ENCODE measurements at places on chromosomes 13 and 19.

GRCh38 chr13:41398494-41399170 is 58.7 kb upstream of the RGCC start:
- no peak for DNase-seq

- peak; percentile 89 for DNase-seq
These were observed 57.1 kb downstream of the ALOX5AP start for GRCh38 chr13:30792285-30793000.

- DNase-seq, result no peak
These were observed 19.1 kb downstream of the CEBPG start for GRCh38 chr19:33392341-33393285.

DNA sequence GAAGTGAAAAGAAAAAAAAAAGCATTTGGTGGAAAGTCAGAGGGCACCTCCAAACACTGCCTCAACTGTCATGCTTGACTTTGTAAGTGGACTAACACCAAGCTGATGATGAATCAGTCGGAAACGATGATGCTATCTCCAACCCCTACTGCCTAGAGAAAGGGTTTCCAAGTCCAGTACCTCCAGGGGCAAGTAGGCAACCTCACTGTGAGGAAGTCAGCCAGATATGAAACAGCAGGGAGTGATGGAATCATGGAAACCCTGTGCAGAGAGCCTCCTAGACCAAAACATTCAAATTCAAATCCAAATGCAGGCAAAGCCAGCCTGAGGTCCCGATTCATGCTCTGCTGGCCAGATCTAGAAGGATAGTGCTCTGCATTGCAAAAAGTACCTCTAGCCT is 100.9 kb upstream of the SERP2 start:
- DNase-seq, result no peak

GRCh38 chr19:17411801-17412200 is 6.4 kb upstream of the BST2 start:
- DNase-seq, result no peak

DNA sequence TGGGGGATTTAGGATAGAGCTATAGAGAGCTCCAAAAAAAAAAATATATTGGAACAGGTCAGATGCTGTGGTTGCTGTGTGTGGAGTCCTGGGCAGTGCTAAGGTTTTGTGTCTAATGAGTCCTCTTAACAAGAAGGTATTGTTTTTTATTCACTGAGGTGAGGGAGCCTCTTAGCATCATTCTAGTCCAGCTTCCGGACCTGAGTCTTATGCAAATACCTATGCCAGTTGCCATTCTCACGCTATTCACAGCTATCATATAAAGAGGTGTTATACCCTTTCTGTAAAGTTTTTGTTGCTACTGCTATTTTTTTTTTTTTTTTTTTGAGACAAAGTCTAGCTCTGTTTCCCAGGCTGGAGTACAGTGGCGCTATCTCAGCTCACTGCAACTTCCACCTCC is 1.4 kb downstream of the NLRP2 start:
- no peak for DNase-seq

DNA sequence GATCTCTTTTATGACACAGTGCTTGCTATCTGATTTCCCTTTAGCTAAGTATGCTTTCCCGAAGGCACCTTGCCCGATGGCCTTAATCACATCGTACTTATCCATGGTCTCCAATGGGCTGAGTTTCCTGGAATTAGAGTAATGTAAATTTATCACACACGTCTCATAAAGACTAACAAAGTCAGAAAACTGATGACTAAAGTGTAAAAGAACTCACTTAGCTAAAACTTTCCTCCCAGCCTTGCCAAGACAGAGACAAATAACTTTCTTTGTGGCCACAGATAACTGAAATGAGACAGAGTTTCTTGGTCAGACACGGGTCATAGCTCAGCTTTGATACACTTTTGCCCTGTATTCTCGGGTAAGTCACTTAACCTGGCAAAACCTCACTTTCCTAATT is 1.5 kb downstream of the NEK5 start:
- DNase-seq, result peak; percentile 61

DNA sequence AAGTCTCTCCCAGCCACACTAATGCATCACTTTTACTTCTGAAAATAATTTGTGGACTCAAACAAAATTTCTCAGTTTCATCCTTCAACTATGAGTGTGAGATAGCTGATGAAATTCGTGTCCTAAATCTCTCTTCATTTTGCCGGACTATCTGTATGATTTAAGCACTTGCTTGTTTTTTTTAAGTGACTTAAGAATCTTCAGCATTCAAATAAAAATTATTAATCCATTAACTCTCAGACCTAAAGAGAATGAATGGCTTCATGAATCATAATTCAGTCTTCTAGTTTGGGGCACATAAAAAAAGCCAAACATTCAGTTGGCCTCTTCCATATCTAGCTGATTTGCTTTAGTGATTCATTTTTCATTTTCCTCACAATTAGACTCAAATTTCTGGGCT is 579.5 kb downstream of the DCT start:
- DNase-seq, result no peak

DNA sequence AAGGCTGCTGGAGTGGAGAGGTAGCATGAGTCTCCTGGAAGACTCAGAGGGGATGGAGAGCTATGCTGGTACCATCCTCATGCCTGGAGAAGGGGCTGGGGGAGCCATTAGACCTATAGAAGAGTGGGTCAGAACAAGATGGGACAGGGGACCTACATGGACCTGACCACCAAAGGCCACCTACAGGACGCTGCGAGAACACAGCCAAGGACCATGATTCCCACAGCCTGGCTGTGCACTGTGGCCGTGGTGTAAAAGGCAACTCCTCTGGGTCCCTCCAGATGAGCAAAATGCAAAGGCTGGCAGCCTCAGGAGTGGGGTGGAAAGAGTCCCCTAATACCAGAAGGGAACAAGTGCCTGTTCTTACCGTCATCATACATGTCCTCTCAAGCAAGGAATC is 216.2 kb downstream of the SLC7A1 start:
- DNase-seq, result no peak

Data from muscle of leg (tissue), 16 donors.